Stimulated activated CD8-positive, alpha-beta memory T cell treated with anti-CD3 and anti-CD28 coated beads, Interleukin-4, amount 100 ng/mL, for 4 hours (primary cell): ENCODE measurements at places on chromosomes 6 and 20.

DNA sequence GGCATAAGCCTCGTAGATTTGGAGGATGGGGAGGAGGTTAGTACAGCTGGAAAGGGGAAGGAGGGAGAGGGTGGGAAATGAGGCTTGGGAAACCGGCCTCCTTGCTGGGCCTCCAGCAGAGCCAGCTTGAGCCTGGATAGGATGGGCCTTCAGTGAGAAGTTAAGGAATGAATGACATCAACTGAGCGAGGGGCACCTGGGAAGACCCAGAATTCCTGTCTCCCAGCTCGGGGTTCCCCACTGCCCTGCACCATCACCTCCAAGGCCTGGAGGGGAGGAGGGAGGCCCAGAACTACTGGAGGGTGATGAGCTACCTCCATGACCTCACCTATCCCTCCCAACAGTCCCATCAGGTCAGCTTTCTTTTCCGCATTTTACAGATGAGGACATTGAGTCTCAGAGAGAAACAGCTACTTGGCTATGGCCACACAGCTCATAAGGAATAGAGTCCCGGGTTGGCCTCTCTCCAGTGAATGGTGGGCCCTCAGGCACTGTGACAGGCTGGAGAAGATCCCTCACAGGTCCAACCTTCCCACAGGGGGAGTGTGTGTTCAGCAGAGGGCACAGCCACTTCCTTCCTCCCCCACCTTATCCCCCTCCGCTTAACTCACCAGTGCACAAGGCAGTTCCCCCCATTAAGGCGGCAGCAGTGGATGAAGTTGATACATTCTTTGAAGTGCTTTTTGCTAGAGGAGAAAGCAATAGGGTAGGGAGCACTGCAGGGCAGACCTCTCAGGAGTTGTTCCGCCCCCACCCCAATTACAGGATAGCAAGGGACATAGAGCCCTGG, 6.8 kb downstream of the DUSP15 start:
- DNase-seq: no peak

- DNase-seq: no peak
Observed at GRCh38 chr20:14877301-14878028, 540.1 kb upstream of the FLRT3 start.

GRCh38 chr6:84356907-84357306, 129.5 kb upstream of the CEP162 start:
- no peak for DNase-seq

DNA sequence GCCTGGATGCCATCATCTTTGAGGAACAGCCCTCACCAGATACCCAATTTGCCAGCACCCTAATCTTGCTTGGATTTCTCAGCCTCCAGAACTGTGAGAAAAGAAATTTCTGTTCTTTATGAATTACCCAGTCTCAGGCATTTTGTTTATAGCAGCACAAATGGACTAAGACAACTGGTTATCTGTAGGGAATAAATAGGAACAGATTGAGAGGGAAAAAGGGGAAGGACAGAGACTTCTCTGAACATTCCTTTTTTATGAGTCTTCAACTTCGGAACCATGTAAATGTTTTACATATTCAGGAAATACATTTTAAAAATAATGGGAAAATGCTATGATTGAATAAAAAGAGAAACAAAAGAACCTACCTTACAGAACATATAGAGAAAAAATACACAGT, 20.9 kb downstream of the KCTD20 start:
- DNase-seq: no peak

DNA sequence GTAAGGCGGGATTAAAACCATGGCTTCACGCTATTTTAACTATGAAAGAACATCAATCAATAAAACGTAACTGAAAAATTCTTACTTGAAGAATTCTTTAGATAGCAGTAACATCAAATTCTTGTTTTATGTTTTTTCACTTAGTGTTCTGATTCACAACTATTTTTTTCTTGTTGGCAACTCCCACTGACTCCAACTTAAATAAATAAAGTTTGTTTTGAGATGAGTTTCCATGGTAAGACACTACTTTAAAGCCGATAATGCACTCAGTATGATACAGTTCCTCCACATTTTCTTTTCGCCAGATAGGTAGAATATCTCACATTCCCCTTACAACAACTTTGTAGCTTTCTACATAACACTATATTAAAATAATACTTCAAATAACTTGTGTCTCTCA, 33.1 kb upstream of the CNKSR3 start:
- DNase-seq: no peak

DNA sequence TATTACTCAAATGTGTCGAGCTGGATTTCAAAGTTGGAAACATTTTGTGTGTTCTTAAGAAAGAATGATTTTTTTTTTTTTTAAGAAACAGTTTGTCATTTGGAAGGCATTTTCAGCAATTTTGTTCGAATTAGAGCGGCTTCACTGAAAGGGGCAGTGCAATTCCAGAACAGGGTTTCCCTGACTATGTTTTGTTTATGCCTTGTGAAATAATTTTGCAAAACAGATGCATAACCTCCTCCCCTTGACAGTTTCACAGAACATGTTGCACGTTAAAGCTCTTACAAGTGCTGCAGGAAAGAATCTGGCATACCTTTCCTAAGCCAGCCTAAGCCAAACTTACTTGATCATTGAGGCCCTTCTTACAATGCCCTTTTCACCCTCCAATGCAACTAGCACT, 216.0 kb upstream of the SSTR4 start:
- DNase-seq: no peak

DNA sequence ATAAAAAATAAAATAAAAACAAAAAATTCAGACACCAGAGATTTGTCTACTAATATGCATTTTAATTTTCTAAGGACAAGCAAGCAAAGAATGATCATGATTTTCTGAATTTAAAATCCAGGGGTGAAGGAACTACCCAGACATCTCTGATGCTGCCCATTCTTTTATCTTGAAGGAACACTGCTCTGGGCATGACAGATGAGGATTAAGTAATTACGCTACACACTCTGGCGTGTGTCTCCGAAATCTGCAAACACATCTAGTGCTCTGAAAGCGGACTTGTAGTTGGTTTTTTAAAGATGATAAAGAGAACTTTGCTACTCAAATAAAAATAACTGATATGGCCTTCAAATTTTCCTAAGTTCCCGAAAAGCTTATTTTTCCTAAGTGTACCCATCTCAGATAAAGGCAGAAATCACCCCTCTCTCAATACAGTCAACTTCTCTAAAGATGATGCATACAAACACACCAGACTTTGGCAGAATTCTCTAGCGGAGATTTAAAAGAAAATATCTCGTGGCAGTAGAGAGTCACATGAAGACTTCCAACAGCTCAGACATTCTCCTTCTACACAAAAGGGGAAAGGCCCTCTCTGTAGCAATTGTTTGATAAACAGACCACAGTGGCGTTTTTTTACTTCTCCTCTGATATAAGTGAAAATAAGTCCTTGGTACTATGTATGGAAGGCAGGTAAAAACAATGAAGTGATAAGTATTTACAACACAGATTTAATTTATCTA, 133.8 kb downstream of the BACH2 start:
- no peak for DNase-seq

GRCh38 chr6:81465859-81466258, 286.6 kb downstream of the TENT5A start:
- DNase-seq: no peak

- no peak for DNase-seq
Observed at GRCh38 chr6:67811239-67812037, 823.6 kb upstream of the ADGRB3 start.

DNA sequence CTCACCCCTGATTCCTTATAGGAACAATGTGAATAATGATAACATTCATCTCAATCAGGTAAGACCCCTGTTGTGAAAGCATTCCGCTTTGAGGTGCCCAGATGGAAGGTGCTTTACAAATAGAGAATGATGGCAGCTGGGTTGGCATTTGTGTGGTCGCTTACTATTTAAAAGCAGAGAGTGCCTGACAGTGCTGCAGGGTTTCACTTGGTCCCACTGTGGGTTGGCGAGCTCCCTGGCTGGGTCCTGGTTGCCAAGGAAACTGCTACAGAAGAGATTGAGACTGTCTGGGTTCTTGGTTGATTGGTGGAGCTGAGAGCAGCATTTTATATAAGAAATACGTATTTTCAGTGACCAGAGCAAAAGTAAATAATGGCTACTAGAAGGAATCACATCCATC, 207.2 kb upstream of the KCNQ5 start:
- no peak for DNase-seq

- DNase-seq: no peak
Observed at GRCh38 chr6:131867744-131868143, 59.9 kb downstream of the ENPP1 start.

- DNase-seq: no peak
Observed at GRCh38 chr20:3068075-3068474, 3.3 kb upstream of the OXT start.

- DNase-seq: no peak
Observed at GRCh38 chr6:131897050-131897435, 54.1 kb downstream of the CCN2 start.

- DNase-seq: no peak
Observed at GRCh38 chr6:158848490-158848895, 29.3 kb upstream of the EZR start.

DNA sequence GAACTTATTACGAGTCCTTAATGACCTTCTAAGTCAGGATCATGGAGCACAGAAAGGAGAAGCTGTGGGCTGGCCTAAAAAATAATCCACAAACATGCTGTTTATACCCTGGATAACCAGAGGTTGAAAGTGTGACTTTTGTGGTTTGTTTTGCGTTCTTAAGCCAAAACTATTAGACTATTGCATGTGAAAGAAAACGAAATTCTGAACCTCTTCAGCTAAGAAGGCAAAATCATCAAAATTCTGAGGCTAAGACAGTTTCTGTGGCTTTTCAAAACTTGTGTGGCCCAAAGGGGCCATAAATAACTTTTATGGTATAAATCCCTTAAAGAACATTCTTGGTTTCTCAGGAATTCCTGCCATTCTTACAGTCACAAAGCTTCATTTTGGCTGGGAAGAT, 251.0 kb downstream of the UST start:
- no peak for DNase-seq

DNA sequence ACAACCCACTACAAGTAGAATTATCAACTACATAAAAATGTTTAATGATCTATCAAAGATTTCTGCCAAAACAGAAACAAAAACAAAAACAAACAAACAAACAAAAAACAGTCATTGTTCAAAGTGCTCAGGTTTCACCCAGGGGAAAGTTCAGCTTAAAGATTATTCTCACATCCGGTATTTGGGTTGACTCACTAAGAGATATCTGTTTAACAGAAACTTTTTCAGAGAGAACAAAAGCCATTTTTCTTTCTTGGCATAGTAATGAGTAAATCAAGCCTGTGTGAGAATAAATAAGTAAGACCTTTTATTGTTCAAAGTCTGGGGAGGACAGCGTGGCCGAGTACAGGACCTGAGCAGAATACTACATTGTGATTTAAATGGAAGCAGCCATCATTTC, 143.6 kb downstream of the RCAN2 start:
- no peak for DNase-seq

DNA sequence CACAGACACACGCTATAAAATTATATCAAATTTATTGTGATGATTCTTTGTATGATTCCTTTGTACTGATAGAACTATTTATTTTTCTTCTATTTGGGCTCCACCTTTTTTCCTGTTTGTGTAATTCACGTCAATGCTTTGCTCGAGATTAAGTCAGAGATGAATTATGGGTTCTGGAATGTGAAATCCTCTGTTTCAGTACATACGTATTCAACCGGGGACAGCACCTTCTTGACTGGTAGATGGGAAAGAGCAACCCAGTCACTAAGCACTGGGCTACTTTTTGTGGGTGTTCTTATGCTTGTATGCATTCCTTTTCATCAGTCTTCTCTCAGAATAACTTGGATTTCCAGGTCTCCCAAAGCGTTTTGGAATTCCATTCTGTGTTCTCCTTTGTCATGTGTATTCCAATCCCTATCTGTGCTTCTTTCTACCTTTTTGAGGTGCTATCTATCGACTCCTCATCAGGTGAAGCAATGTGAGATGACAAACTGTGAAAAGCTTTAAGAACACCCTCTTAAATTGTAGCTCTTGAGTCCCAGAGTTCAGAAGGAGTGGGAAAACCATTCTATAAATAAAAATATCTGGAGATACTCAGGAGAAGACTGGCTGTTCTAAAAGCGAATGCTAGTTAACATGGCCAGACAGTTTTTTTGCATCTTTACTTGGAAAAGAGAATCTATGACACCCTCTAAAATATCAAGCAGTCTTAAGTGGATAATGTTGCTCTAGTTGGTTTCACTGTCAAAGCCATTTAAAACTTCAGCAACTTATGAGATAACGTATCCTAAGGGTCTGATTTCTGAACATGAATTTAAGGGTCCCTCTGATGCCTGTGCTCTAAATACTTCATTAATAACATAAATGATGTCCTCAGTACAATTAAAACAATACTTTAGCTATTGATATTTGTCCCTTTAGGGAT, 197.7 kb upstream of the PREP start:
- DNase-seq: no peak

- DNase-seq: no peak
Observed at GRCh38 chr6:41439524-41440418, 104.4 kb downstream of the NCR2 start.

DNA sequence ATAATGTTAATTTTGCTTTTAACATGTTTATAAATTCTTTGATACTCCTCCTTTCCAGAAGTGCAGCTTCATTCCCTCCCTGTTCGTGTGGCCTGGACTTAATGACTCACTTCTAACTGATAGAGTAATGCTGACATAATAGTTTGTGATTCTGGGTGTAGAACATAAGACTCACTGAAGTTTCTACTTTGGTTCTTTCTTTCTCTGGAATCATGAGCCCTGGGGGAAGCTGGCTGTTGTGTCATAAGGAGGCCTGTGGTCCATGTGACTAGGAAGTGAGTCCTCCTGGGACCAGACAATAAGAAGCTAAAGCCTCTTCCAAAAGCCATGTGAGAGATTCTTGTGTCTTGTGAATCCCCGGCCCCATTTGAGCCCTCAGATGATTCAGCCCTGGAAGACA, 30.5 kb upstream of the HLA-G start:
- no peak for DNase-seq

DNA sequence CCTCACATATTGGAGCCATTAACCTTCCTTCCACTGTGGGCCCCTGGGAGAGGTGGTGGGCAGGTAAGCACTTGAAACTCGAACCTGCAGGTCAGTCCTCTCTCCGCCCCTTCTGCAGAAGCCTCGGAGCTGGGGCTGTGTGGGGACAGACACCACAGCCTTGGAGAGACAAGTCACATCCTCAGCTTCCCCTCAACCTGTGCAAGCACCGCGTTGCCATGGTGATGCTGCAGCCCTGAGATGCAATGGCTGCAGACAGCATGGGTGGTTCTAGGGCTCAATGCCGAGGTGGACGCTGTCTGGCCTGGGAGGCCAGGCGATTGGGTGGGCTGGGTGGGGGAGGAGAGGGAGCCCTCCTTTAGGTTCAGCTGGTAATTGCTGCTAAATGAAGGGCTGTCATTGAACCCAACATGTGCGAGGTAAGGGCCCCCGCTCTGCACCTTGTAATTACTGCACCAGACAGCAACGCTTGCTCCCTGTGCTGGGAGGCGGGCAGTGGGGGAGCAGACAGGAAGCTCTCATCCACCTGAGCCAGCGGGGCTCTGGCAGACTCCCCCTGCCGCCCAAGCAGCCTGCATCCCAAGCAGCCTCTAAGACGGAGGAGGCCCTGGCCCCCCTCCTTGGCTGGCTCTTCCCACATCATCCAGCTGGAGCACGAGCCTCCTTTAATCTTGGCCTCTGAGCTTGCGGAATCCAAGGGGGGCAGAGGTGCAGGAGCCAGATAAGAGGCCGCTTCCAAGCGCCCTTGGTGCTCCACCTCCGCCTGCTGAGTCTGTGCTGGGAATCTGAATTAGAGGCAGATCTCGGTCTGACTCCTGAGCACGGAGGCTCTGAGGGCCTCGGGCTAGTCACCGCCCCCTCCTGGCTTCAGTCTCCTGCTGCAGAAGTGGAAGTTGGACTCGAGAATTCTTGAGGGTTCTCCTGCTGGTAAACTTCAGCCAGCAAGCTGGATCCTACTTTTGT, 39.8 kb upstream of the CDH22 start:
- no peak for DNase-seq

- no peak for DNase-seq
Observed at GRCh38 chr6:3379482-3380060, 77.3 kb downstream of the SLC22A23 start.
